NB4 (cell line): ENCODE measurements at places on chromosomes 4 and X.
A peak's percentile ranks its signal among the peaks of the same experiment; 100 is the strongest.

- DNase-seq, result no peak
Measured at GRCh38 chr4:163892417-163892816, 397.9 kb downstream of the TMA16 start.

DNA sequence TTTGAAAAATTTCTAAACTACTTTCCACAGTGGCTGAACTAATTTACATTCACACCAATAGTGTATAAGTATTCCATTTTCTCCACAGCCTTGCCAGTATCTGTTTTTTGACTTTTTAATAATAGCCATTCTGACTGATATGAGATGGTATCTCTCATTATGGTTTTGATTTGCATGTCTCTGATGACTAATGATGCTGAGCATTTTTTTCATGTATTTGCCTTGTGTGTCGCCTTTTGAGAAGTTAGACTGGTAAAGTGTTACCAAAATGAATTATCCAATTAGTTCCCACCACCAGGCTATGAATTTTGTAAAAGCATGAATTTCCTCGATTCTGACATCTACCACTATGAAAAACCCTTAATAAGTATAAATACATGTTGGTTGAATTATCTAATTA is 242.2 kb upstream of the GK2 start:
- DNase-seq, result no peak

DNA sequence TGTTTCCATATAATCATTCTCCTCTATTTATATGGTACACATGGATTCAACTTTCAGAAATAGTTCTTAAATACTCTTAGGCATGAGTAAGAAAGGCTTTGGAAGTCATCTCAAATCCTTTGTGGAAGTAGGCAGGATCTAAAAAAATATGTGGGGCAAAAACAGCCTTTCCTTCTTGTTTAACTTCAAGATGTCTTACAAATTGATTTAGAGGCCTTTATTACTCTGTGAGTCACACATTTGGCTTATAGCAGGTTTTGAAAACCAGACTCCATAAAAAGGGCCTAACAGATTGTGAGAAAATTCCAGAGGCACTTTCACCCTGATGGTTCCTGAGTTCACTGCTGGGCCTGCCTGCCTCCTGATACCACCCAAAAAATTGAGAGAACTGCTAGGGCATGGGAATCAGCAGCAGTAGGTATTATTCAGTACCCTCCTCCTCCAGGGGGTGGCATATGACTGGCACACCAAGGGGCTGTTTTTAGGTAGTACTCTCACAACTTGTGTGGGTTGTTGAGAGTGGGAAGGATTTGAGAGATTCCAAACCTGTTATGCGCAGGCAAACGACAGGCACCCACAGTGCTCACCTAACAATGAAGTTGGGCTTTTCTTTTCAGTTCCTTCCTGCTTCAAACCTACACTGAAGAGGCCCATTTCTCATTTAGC is 162.7 kb upstream of the MBNL3 start:
- peak; percentile 1 for DNase-seq

- no peak for DNase-seq
Measured at GRCh38 chr4:152697284-152698088, 17.7 kb upstream of the TMEM154 start.

- no peak for DNase-seq
Measured at GRCh38 chrX:56089376-56089775, 142.8 kb upstream of the KLF8 start.

- no peak for DNase-seq
Measured at GRCh38 chr4:113502476-113502875, 259.1 kb downstream of the CAMK2D start.

DNA sequence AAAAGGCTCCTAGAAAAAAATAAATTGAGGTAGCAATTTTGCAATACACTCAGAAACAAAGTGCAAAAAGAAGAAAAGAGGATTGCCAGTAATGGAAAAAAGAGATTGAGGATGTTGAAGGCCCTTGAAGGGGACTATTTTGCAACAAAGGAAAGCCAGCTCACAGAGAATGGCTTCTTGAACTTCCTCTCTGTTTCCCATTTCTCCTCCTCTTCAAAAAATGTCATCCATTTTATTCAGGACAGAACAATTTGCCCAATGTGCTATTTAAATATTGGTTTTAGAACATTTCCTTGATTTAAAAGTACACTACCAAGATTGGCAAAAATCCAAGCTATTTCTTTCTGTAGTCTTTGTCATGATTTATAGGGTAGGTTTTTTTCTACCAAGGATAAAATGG is 60.2 kb downstream of the GASK1B start:
- DNase-seq, result no peak

- no peak for DNase-seq
Measured at GRCh38 chrX:21734175-21734574, 23.7 kb downstream of the SMPX start.

- DNase-seq, result peak; percentile 1
Measured at GRCh38 chrX:150262456-150262855, 100.7 kb upstream of the MAMLD1 start.

GRCh38 chr4:152628128-152628527 is 51.7 kb downstream of the TMEM154 start:
- DNase-seq, result no peak

DNA sequence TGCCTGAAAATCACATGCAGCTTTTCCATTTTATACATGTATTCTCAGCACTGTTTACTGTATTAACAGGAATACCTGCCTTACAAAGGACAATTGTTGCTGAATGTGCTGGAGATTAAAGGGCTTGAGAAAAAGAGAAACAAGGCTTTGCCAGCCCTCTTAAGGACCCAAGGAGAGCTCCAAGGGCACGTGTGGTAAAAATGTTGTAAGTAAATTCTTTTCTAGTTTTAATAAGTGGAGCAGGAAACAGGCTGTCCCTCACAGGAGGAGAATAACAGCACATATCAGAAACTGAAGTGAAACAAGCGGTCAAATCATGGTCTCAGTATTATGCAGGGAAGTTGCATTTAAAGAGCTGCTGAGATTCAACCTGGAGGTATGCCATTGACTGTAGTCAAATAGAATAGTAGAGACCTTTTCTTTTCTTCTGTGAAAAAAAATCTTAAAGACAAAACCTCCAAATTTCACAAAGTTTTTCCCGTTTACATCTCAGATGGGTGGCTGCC is 18.5 kb downstream of the IGFBP7 start:
- no peak for DNase-seq

GRCh38 chr4:73701116-73701515 is 39.3 kb upstream of the CXCL8 start:
- no peak for DNase-seq

DNA sequence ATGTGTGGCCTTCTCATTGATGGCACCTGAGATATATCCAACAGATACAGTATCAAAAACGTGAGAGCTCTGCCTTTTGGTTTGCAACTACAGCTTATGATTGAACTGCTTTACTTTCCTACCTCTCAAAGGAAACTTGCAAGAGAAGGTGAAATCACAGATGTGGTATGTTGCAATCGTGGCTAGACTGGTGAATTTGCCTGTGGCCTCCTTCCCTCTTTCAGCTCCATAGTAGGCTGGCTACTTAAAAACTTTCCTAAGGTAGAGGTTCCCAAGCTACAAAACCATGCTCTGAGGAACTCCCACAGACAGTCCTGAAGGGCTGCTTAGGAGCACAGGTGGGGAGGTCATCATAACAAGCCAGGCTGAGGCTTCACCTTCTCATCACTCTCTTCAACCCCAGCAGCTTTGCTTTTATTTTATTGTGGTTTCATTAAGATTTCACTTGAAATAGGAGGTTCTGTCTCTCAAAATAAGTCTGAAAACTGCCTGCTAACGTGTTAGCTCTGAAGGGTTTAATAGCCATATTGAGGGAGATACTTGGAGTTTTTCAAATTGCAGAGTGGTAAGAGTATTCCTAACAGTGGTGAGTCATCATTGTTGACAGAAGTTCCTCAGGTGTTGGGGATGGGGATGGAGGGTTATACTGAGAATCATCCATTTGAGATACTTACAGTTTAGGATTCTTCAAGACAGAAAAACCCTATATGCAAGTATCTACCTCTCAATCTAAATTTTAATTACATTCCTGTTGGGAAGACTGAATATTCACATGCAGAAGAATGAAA is 93.5 kb upstream of the UCP1 start:
- DNase-seq, result no peak

DNA sequence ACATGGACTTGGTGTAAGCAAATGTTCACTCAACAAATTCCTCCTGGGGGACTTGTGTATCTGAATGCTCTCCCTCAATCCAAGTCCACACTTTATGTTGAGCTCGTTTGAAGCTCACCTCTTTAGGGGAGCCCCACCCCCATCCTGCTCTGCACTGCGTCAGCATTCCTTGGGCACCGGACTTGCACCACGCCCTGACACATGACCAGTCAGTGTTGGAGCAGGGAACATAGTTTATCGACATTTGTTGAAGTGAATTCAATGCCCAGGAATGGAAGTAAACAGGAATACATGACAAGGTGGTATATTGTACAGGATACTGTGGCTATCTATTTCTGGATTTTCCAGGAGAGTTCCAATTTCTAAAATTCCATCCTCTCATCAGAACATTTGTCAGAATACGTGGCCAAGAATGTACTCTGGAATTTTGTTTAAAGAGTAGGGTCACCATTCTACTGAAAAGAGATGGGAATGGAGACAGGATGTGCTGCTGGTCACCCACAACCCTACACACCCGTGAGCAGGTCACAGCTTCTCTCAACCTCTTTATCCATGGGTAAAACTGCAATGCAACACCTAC is 60.0 kb upstream of the LNX1 start:
- no peak for DNase-seq

DNA sequence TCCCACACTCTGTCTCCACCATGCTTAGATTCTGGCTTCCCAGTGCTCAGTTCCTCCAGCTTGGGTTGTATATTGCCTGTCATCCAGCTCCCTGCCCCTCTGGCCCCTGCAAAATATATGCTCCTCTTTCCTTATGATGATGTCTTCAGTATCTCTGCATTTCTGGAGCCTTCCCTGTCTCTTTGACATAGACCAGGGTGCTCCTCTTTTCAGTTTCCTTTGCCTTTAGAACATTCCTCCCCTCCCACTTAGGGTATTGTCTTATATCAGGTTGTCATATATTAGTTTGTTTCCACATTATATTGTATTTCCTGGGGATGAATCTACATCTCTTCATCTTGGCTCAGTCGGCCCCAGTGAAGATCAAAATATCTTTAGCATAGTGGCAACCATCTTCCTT is 526.4 kb downstream of the MID1IP1 start:
- DNase-seq, result no peak

- no peak for DNase-seq
Measured at GRCh38 chrX:150869450-150869849, 29.0 kb downstream of the CD99L2 start.

GRCh38 chr4:165716472-165716871 is 156.6 kb upstream of the TLL1 start:
- DNase-seq, result no peak

GRCh38 chrX:132742246-132742645 is 216.2 kb downstream of the HS6ST2 start:
- DNase-seq, result no peak

DNA sequence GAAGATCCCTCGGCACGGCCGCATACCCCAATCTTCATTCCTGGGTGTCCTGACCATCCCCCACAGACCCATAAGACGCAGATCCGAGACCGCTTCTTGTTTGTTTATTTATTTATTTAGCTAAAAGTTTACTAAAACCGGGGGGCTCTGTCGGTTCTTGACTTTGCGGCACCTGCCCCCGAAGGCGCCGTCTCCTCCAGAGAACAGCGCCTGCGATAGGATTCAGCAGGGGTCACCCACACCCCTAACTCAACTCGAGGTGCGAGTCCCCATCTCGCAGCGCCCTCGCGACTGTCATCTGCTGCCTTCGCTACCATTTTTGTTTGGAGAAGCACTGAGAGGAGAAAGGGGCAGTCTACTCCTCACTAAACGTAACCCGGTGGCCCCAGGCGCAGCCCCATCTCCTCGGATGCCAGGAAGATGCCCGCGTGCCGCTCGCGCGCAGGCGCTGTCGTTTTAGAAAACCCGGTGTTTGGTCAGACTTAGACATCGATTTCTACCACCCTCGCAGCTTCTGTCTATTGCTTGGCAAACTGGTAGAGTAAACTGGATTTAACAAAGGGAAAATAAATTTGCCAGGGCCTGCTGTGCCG is 18.9 kb upstream of the GPR101 start:
- no peak for DNase-seq

GRCh38 chr4:24002330-24002966 is 112.6 kb upstream of the PPARGC1A start:
- no peak for DNase-seq

GRCh38 chrX:131841496-131842437 is 181.3 kb upstream of the STK26 start:
- peak; percentile 71 for DNase-seq

- no peak for DNase-seq
Measured at GRCh38 chrX:23662187-23662586, 5.1 kb upstream of the PRDX4 start.

- DNase-seq, result no peak
Measured at GRCh38 chr4:138561906-138562305, 319.8 kb upstream of the SLC7A11 start.

DNA sequence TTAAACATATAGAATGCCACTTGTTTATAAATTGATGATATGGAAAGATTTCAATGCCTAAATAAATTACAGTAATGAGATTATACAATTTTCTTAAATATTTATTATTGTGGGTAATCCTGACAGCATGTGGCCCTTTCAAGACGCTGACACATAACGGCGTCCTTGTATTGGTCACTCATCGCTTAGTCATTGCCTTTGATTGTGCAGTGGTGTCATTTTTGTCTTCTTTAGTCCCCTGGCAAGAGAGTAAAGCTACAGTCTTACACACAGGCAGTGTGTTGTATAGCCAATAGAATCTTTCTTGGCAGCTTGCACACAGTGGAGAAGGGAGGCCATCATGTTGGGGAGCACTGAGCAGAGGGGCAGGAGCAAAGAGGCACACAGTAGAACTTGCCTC is 361.8 kb upstream of the GALNT7 start:
- DNase-seq, result no peak

GRCh38 chr4:152996111-152996571 is 60.0 kb downstream of the FHDC1 start:
- no peak for DNase-seq

- DNase-seq, result no peak
Measured at GRCh38 chr4:3514221-3514780, 17.9 kb downstream of the LRPAP1 start.

GRCh38 chrX:113986427-113986826 is 597.5 kb upstream of the HTR2C start:
- DNase-seq, result no peak

- no peak for DNase-seq
Measured at GRCh38 chrX:66920296-66920695, 281.4 kb upstream of the EDA2R start.

DNA sequence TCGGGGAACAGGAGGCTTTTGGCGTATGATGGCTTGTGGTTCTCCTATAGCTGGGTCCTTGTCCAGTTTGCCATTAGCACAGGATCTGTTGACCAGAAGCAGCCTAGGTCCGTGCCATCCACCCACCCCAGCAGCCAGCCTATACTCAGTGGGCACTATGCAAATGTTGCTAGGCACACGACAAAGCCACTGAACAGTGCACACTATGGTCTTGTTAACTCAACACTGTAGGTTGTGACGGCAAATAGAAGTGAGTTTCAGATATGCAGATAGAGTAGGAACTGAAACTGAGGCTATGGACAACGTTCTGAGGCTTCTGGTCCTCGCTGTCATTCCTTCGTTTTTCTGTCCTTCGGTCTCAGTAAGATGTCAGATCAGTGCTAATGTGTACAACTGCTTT is 541.3 kb upstream of the TENM3 start:
- no peak for DNase-seq
